ENCODE measurements at places on chromosomes 7 and 10.

GRCh38 chr10:54194806-54195205, 606.2 kb downstream of the PCDH15 start:
- DNase-seq = no peak

GRCh38 chr10:92972066-92972870, 88.3 kb upstream of the CYP26C1 start:
- DNase-seq = peak; percentile 3

DNA sequence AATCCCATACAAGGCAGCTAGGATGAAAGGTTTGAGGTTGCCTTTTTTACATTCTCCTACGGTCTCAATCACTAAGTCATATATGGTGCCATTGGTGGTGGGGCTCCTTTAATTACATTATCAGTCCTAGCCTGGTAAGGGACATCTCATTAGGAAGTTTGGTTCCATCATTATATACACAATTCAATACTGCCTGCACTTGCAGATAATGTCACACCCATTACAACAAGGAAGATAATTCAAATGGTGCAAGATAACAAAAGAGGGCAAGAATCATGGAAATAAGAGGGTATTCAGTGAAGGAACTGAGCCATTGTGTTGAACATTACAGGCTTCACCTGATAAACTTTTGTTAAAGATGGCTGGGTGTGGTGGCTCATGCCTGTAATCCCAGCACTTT, 1.7 kb upstream of the TMEM248 start:
- DNase-seq = no peak

- no peak for DNase-seq
Measured at GRCh38 chr10:63431962-63432797, 33.6 kb downstream of the JMJD1C start.

- DNase-seq = no peak
Measured at GRCh38 chr7:98291717-98292116, 10.2 kb downstream of the BRI3 start.
